Activated CD8-positive, alpha-beta memory T cell treated with anti-CD3 and anti-CD28 coated beads, Interleukin-2, amount 10 ng/mL, durations not matched to agents 7 days and 5 days (primary cell): ENCODE measurements at places on chromosomes 2 and 18.

DNA sequence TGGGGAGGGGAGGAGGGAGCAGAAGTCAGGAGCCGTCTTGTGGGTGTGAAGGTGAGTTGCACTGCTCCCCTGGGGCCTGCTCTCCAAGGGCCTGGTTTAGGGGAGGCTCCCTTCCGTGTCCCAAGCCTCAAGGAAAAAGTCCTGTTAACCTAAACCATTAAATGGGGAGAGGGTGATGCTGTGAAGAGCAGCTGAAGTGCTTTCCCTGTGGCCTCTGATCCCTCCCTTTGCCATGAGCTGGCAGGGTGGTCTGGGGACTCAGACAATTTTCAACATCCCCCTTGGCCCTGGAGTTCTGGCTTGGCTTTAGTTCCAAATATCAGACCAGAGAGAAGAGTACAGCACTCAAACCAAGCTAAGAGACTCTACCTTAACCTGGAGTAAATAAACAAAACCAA, 692 bp upstream of the POMC start:
- no peaks in the 10 kb centered on the region for H3K36me3 ChIP-seq
- H3K4me1 ChIP-seq, result peaks cover 26% of the 10 kb centered on the region
- peaks cover 80% of the 10 kb centered on the region for H3K27me3 ChIP-seq
- H3K4me3 ChIP-seq, result no peak overlapping the region
- no peak for DNase-seq

DNA sequence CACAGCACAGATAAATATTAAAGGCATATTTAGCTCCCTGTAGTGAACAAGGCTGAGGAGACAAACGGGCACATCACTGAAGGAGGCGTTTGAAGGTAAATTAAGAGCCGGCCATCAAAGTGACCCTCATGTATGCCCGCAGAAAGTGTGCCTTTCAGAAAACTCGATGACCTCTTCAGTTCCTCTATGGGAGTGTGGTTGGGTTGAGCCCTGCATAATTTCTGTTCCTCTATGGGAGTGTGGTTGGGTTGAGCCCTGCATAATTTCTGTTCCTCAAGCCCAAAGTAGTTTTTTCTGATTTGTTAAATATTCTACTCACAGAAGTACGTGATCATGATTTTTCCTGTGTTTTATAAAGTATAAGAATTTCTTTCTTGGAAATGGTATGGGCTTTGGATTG, 568.5 kb downstream of the TSN start:
- no peak for DNase-seq
- H3K27me3 ChIP-seq, result no peaks in the 10 kb centered on the region
- no peak overlapping the region for H3K27ac ChIP-seq
- H3K4me1 ChIP-seq, result no peaks in the 10 kb centered on the region
- H3K4me3 ChIP-seq, result no peak overlapping the region

- H3K4me3 ChIP-seq, result no peak overlapping the region
- no peak for DNase-seq
- H3K27ac ChIP-seq, result no peak overlapping the region
- peaks cover 3% of the 10 kb centered on the region for H3K27me3 ChIP-seq
- H3K36me3 ChIP-seq, result peaks cover 2% of the 10 kb centered on the region
These were observed 58.1 kb upstream of the TTN start for GRCh38 chr2:178865146-178865936.

- no peak for DNase-seq
- H3K4me1 ChIP-seq, result no peaks in the 10 kb centered on the region
- no peak overlapping the region for H3K27ac ChIP-seq
- H3K36me3 ChIP-seq, result no peaks in the 10 kb centered on the region
- no peak overlapping the region for H3K4me3 ChIP-seq
These were observed 843.3 kb downstream of the GALR1 start for GRCh38 chr18:78092901-78093300.

GRCh38 chr2:238227587-238228032, 12.2 kb downstream of the HES6 start:
- no peaks in the 10 kb centered on the region for H3K36me3 ChIP-seq
- H3K27ac ChIP-seq, result no peak overlapping the region
- DNase-seq, result no peak
- H3K4me3 ChIP-seq, result no peak overlapping the region
- peaks cover 13% of the 10 kb centered on the region for H3K4me1 ChIP-seq
- peaks cover 20% of the 10 kb centered on the region for H3K27me3 ChIP-seq

- no peak overlapping the region for H3K27ac ChIP-seq
- DNase-seq, result no peak
- no peaks in the 10 kb centered on the region for H3K4me1 ChIP-seq
- H3K4me3 ChIP-seq, result no peak overlapping the region
These were observed 114.1 kb upstream of the PKDCC start for GRCh38 chr2:41933585-41934320.

GRCh38 chr18:8658858-8659485, 46.4 kb upstream of the MTCL1 start:
- H3K27me3 ChIP-seq, result peaks cover 21% of the 10 kb centered on the region
- no peaks in the 10 kb centered on the region for H3K36me3 ChIP-seq
- no peak overlapping the region for H3K27ac ChIP-seq
- peaks cover 3% of the 10 kb centered on the region for H3K4me1 ChIP-seq
- DNase-seq, result no peak

DNA sequence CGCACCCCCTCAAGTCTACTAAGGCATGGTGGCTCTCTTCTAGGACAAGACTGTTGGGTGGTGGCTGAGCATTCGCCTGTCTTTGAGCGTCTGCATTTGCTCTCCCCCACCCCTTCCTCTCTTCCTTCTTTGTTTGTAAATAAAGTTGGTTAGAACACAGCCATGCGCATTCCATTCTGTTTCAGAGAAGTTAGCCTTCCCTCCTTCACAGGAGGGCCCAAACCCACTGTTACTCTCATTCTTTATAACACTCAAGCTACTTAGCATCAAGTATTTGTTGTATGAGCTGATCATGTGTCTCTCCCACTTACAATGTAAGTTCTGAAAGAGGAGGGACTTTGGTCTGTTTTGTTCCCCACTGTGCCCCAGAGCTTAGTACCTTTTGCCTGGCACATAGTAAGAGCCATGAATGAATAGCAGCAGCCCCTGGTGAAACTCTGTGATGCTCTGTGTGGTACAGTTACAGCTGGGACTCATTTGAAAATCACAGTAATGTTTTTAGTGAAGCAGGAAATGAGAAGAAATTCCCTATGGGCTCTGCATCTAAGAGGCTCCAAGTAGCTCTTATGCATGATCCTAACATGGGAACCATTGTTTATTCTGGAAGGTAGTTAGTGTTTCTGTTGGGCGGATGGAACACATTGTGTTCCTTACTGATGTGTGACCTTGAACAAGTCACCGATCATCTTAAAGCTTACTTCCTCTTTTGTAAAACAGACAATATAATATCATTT, 7.7 kb downstream of the MGAT5 start:
- no peak overlapping the region for H3K4me3 ChIP-seq
- peaks cover 25% of the 10 kb centered on the region for H3K27me3 ChIP-seq
- peaks cover 56% of the 10 kb centered on the region for H3K4me1 ChIP-seq
- H3K36me3 ChIP-seq, result peaks cover 6% of the 10 kb centered on the region
- DNase-seq, result no peak

GRCh38 chr2:159953136-159953823, 109.1 kb downstream of the PLA2R1 start:
- no peak overlapping the region for H3K27ac ChIP-seq
- no peak overlapping the region for H3K4me3 ChIP-seq
- no peaks in the 10 kb centered on the region for H3K4me1 ChIP-seq
- no peak for DNase-seq

- no peaks in the 10 kb centered on the region for H3K36me3 ChIP-seq
- no peak overlapping the region for H3K4me3 ChIP-seq
- no peak for DNase-seq
- peaks cover 20% of the 10 kb centered on the region for H3K27me3 ChIP-seq
- no peak overlapping the region for H3K27ac ChIP-seq
- no peaks in the 10 kb centered on the region for H3K4me1 ChIP-seq
These were observed 5.1 kb upstream of the STEAP3 start for GRCh38 chr2:119218478-119219064.

- H3K27ac ChIP-seq, result no peak overlapping the region
- H3K4me1 ChIP-seq, result peaks cover 16% of the 10 kb centered on the region
- no peak for DNase-seq
- peaks cover 78% of the 10 kb centered on the region for H3K27me3 ChIP-seq
- peak overlapping the region; percentile 57 for H3K4me3 ChIP-seq
These were observed 798 bp downstream of the TANC1 start for GRCh38 chr2:158969162-158969714.

GRCh38 chr2:98903767-98904485, 32.1 kb downstream of the CRACDL start:
- peak; percentile 38 for DNase-seq
- H3K4me1 ChIP-seq, result peaks cover 6% of the 10 kb centered on the region
- no peak overlapping the region for H3K27ac ChIP-seq
- no peaks in the 10 kb centered on the region for H3K36me3 ChIP-seq
- H3K27me3 ChIP-seq, result peaks cover 34% of the 10 kb centered on the region

DNA sequence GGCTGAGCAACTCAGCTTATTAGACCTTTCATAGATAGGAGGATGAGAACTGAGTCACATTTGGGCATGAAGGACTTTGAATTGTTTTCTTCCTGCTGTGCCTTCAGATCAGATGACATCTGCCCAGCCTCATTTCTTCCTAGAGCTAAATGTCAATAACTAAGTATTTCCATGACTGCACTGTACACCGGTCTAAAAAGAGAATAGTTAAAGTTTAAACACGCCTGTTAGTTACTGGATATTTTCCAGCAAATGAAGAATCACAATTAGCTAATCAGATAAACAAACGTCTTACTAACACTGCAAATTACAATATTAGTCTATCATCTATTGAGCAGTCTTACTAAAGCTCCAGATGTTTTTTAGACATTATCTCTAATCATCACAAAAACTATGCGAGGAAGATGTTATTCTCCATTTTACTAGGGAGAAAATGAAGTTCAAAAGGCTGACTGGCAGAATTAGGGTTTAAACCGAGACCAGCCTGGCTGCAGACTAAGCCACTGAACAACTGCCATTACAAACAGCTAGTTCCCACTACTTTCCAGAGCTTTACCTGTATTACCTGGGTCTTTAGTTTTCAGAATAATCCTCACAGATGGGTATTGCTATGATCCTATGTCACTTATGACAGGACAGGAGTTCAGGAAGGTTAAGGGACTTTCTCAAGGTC, 69.4 kb upstream of the ZNF397 start:
- DNase-seq, result no peak
- H3K27ac ChIP-seq, result no peak overlapping the region
- H3K4me1 ChIP-seq, result peaks cover 6% of the 10 kb centered on the region
- peaks cover 4% of the 10 kb centered on the region for H3K27me3 ChIP-seq

DNA sequence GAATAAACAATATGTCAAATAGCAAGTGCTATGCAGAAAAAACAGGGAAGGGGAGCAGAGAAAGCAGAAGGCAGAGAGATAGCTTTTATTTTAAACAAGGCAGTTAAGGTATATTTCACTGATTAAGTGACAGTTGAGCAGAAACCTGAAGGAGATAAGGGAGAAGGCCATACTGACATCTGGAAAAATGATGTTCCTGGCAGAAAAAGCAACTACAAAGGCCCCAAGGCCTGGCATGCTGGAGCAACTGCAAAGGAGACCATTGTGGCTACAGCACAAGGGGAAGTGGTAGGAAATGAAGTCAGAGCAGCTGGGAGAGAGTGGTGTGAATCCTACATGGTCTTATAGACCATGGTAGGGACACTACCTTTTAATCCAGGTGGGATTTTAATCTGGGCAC, 8.9 kb upstream of the PCBP1 start:
- H3K4me3 ChIP-seq, result no peak overlapping the region
- peak overlapping the region; percentile 58 for H3K27ac ChIP-seq
- H3K4me1 ChIP-seq, result peaks cover 48% of the 10 kb centered on the region
- DNase-seq, result no peak

- H3K27ac ChIP-seq, result no peak overlapping the region
- no peaks in the 10 kb centered on the region for H3K4me1 ChIP-seq
- H3K27me3 ChIP-seq, result peaks cover 63% of the 10 kb centered on the region
- no peaks in the 10 kb centered on the region for H3K36me3 ChIP-seq
These were observed 2.8 kb downstream of the CIDEA start for GRCh38 chr18:12256951-12257350.

- peaks cover 28% of the 10 kb centered on the region for H3K36me3 ChIP-seq
- no peak overlapping the region for H3K4me3 ChIP-seq
- H3K27ac ChIP-seq, result no peak overlapping the region
These were observed 382.1 kb downstream of the ZEB2 start for GRCh38 chr2:144137705-144138428.

DNA sequence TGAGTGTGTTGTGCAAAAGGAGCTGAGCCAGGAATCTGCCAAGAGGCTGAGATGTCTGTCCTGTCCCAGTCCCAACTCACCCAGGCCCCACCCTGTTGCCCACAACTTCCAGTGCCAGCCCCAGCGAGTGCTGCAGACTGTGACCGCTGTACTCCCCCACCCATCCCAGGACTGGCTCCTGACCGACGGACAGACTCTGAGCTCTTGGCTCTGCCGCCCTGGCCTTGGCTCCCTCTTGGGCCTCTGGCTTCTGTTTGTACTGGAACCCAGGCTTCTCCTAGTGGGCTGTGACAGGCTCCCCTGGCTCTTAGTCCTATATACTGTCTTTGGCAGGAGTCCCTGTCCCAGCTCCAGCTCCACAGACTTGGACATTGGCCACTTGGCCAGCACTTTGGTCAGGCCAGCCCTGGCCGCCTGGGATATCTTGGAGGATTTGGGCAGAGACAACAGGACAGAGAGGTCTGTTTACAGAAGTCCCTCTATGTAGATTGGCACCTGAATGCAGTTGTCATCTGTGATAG, 41.1 kb downstream of the ACOXL start:
- no peak overlapping the region for H3K27ac ChIP-seq
- no peak overlapping the region for H3K4me3 ChIP-seq
- no peak for DNase-seq
- no peaks in the 10 kb centered on the region for H3K36me3 ChIP-seq
- peaks cover 56% of the 10 kb centered on the region for H3K27me3 ChIP-seq

DNA sequence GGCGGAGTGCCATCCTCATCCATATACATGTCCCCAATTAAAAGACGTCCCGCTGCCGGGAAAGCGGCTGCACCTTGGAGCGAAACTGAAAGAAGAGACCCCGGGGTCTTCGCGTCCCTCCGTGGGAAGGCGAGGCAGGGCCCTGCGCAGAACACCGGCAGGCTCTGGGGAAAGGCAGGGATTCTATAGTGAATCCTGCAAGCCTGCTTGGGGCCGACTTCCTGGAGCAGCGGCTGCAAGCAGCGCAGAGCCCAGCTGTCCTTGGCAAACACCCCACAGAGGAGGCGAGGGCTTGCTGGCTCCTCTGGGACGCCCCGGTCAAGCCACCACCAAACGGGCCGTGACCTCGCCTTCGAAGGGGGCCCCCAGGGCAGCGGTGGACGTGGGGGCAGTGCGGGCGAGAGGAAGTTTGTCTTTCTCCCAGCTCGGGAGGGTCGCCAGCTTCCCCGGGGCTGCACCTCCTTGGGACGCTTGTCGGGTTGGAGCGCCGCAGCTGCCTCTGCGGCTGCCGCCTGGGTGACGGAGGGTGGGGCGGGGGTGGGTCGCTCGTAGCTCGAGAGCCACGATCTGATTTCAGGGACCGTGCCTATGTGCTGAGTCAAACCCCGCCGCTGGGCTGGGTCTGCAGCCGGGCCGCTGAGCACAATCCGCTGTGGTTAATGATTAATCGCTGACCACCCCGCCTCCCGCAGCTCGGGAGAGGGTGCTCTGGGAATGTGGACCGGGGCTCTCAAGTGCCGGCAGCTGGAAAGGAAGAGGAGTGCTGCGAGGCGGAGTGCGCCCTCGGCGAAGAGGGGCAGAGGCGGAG, 486 bp upstream of the GPR39 start:
- H3K4me1 ChIP-seq, result no peaks in the 10 kb centered on the region
- no peak overlapping the region for H3K4me3 ChIP-seq
- H3K36me3 ChIP-seq, result no peaks in the 10 kb centered on the region
- H3K27me3 ChIP-seq, result peaks cover 9% of the 10 kb centered on the region
- H3K27ac ChIP-seq, result no peak overlapping the region
